ENCODE measurements at places on chromosomes 2 and 18.

DNA sequence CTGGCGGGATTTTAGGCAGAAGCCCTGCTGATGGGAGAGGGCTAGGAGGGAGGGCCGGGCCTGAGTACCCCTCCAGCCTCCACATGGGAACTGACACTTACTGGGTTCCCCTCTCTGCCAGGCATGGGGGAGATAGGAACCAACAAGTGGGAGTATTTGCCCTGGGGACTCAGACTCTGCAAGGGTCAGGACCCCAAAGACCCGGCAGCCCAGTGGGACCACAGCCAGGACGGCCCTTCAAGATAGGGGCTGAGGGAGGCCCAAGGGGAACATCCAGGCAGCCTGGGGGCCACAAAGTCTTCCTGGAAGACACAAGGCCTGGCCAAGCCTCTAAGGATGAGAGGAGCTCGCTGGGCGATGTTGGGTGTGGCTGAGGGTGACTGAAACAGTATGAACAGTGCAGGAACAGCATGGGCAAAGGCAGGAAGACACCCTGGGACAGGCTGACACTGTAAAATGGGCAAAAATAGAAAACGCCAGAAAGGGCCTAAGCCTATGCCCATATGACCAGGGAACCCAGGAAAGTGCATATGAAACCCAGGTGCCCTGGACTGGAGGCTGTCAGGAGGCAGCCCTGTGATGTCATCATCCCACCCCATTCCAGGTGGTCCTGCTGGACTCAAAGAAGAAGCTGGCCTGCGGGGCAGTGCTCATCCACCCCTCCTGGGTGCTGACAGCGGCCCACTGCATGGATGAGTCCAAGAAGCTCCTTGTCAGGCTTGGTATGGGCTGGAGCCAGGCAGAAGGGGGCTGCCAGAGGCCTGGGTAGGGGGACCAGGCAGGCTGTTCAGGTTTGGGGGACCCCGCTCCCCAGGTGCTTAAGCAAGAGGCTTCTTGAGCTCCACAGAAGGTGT lies 8.5 kb downstream of the PROC start:
- DNase-seq: no peak

DNA sequence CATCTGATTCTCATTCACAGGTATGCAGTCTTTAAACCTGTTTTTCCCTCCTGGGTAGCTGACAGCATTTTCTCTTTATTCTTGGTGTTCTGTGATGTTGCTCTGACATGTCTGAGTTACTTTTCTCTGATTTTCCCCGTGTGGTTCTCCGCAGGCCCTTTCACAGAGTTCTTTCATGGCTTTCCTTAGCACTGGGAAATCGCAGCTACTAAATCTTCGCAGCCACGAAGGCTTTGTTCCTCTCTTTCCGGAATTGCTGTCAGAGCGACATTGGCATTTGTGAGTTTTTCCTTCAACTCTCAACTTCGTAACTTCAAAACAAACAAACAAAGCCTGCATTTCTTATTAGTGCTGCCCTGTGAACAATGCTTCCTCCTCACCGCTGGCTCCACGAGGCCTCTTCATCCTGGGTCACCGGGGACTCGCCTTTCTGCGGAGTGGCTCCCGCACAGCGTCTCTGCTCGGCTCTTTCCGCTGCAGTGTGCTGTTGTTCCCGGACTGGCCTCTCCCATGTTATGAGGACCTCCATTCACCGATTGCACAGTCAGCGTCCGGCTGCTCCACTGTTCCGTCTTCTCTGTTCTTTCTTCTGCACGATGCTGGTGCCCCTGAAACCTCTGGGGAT lies 16.1 kb downstream of the COLEC11 start:
- DNase-seq: no peak

- peak; percentile 57 for DNase-seq
These were observed 383.3 kb downstream of the MTX2 start for GRCh38 chr2:176652300-176653182.

DNA sequence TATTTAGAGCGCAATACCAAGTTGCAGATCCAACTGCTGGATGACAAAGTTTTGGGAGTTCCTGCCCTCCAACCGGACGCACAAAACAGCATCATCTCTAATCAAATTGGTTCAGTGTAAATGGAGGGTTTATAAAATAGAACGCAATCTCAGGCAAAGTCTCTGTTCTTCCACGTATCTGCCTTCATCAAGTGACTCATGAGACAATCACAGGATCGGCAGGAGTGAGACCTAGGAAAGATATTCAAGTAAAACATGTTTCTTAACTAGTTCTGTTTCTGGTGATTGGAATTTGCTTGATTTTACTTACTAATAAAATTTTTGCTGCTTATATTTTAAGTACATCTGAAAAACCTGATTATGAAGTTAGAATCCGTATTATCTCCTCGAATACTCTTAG lies 7.6 kb downstream of the FZD5 start:
- DNase-seq: no peak
